Adipocyte (in vitro differentiated cells): ENCODE measurements at places on chromosomes 16 and 17.

DNA sequence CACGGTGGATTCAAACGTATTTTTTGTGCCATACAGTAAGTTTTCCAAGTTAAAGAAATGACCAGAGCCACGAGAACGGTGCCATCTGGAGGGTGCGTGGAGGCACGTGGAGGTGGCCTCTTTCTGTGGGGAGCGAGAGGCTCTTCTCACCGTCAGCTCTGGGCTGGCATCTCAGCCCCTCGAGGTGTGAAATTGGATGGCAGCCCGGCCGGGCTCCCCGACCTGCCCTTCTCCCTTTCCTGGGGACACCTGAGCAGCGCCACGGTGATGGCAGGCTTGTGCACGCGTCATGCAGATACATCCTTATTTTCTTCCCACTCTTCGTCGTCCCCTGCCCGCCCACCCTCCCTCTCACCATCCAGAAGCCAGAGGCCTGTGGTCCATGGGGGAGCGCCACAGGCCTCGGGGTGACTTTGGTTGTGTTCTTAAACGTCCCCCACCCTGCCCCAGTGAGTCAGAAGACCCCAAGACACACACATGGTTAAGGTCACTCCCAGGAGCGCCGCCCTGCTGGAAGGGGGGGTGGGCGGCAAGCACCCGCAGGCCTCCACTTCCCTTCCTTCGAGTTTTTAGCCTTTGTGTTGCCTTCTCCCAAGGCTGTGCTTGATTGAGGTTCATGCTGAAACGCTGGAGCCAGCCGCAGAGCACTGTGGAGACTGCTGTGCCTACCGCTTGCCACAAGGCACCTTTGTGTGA is 109.4 kb downstream of the BANP start:
- DNase-seq: no peak

- DNase-seq: no peak
These were observed 48.7 kb downstream of the SF3B3 start for GRCh38 chr16:70572050-70572925.

- DNase-seq: peak; percentile 93
These were observed at the start of the genes GNPTG and TSR3 for GRCh38 chr16:1351582-1352362. Gene GNPTG, plus strand, starts transcription at chr16:1351931. Its CDS starts 35 bp downstream, at chr16:1351966. Gene TSR3, minus strand, starts transcription at chr16:1351878. Its CDS starts 74 bp downstream, at chr16:1351804.

GRCh38 chr17:77380395-77381184 is 239.8 kb downstream of the SEC14L1 start:
- DNase-seq: no peak

DNA sequence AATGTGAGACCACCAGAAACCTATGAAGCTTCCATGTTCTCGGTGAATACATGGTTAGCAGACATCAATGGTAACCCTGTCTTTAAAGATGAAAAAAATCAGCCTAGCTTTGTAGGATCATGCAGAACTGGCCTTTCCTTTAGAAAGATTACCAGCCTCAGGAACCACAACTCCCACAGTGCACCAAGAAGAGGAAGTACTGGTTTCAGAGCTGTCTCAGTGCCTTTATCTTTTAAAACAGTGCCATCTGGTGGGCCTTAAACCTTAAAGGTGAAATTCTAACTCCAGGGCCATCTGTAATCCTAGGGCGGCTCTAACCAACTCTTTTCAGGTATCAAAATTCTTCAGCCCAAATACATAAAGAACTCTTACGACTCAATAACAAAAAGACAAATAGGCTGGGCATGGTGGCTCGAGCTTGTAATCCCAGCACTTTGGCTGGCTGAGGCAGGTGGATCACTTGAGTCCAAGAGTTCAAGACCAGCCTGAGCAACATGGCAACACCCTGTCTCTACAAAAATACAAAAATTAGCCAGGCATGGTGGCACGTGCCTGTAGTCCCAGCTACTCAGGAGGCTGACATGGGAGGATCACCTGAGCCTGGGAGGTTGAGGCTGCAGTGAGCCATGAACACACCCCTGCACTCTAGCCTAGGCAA is 5.4 kb downstream of the ATPAF2 start:
- peak; percentile 92 for DNase-seq

DNA sequence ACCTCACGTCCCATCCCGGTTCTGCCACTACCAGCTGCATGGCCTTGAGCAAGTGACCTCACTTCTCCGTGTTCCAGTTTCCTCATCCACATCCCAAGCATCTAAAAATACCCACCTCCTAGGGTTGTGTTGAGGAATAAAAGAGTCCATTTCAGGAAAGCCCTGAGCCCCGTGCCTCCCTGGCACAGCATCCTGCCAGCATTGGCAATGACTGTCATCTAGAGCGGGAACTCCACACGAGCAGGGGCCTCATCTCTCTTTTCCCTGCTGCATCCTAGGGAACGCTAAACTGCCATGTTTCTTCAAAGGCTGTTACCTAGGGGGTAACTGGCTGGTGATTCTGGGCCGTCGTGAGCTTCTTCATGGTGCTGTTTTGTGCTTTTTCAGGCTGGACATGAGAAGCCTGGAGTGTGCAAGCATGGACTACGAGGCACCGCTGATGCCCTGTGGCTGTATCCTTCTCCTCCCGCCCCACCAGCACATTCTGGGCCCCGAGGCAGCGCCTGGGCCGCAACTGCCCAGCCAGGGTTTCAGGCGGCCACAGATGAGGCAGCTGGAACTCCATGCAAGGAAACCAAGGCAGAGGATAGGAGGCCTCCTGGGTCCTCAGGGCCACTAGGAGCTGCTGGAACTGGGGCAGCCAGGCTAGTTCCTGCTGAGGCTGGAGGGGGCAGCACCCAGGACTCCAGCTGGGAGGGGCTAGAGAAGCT is 221.4 kb downstream of the KATNIP start:
- no peak for DNase-seq

DNA sequence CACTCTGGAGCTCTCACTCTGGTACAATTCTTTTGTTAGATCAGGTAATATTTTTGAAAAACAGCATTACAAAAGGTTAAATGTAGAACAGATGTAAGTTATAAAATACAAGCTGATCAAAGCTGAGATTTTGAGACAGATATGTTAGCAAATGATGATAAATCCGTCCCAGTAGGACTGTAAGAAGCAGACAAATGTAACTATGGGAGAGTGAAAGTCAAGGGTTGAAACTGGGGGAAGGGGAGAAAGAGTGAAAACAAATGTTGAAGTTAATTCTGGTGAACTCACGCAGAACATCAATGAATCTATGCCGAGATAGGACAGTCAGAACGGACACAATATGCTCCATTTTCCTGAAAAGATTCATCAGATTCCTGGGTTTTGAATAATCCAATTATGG is 298.9 kb upstream of the IRX5 start:
- no peak for DNase-seq

DNA sequence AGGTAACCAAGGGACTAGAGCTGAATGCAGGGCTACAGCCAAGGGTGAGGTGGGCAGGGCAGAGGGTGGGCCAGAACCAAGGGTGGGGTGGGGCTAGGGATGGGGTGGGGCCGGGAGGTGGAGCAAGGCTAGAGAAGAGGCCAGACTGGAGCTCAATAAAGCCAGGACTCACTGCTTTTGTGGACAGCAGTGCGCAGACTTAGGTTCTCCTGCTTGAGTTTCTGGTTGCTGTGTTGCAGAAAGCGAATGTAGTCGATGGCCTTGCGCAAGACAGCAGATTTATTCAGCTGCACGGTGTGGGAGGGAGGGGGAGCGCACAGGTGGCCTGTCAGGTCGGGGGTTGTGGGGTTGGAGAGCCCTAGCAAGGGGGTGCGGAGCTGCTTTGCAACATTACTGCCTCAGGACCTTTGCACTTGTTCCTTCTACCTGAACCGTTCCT is 18.7 kb downstream of the SREBF1 start:
- DNase-seq: no peak

DNA sequence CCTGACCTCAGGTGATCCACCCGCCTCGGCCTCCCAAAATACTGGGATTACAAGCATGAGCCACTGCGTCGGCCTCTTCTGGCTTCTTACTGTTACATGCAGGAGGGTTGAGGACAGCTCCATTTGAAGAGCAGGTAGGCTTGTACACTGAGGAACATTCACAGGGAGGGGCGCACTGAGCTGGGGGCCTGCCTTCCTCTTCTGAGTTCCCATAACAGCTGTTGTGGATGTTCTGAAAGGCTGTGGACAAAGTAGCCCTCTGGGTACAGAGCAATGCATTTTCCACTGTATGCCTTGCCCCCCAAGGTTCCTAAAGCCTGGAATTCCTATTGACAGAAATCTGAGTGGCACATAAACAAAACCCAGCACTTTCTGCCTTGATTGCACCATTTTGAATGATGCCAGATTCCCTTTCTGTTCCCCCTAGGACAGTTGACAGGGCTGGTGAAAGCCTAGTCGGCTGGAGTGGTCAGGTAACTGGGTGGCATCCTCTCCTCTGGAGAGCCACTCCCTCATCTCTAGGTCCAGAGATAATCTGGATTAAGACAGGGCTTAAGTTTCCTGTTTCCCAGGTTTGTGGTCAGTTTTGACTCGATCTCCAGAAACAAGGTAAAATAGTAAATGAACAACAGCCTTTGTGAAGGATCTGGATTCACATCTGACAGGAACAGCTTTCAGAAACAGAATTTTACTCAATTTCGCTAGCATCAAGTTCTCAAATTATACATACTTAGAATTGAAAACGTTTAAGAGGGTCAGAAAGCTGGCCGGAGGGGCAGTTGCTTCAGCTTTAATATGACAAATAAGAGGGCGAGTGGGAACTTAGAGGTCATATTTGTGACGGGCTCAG is 1.3 kb upstream of the CDK5R1 start:
- no peak for DNase-seq

- DNase-seq: peak; percentile 64
These were observed 55.4 kb downstream of the CREBBP start for GRCh38 chr16:3825103-3825502.

- DNase-seq: peak; percentile 44
These were observed 50.6 kb downstream of the CREBBP start for GRCh38 chr16:3829631-3830536.

GRCh38 chr16:87963400-87963799 is 12.2 kb downstream of the BANP start:
- DNase-seq: peak; percentile 61

GRCh38 chr17:40967582-40967981 is 834 bp upstream of the KRT39 start:
- no peak for DNase-seq

DNA sequence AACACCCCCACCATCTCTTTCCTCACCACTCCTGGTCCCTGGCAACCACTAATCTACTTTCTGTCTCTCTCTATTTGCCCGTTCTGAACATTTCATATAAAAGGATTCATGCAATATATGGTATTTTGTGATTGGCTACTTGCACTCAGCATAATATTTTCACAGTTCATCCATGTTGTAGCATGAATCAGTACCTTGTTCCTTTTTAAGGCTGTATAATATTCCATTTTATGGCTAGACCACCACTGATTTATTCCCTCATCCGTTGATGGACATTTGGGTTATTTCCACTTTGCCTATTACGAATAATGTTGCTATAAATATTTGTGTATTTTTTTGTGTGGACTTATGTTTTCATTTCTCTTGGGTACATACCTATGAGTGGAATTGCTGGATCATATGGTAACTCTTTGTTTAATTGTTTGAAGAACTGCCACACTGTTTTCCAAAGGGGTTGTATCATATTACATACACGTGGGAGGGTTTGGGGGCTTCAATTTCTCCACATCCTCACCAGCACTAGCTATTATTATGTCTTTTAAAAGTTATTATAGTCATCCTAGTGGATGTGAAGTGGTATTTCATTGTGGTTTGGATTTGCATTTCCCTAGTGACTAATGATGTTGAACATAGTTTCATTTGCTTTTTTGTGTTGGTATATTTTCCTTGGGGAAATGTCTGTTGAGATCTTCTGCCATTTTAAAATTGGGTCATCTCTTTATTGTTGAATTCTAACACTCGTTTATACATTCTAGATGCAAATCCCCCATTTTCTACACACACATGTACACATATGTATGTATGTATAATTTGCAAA is 26.3 kb downstream of the SEC14L5 start:
- no peak for DNase-seq

- no peak for DNase-seq
These were observed 4.2 kb downstream of the MSI2 start for GRCh38 chr17:57260325-57261083.

GRCh38 chr16:81939164-81940056 is 71.9 kb downstream of the SDR42E1 start:
- no peak for DNase-seq

- DNase-seq: peak; percentile 44
These were observed 1.2 kb upstream of the NFATC3 start for GRCh38 chr16:68083861-68084503.

GRCh38 chr16:30418350-30419181 is 11.2 kb downstream of the ZNF771 start:
- DNase-seq: no peak

DNA sequence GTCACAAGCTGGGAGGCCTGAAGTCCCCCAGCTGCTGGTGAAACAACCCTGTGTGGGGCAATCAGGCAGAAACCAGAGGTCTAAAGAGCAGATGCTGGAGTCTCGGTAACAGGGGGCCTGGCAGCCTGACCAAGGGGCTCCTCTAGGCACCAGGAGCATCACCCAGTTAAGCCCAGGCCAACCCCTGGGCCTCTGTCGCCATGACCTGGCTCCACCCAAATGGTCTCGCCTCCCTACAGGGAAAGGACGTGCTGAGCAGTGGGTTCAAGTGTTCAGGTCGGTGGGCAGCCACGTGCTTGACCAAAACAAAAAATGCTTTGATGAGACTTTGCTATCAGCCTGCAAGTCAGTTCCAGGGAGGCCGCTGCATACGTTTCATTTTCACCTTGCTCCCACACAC is 240.3 kb downstream of the ZNF423 start:
- DNase-seq: no peak

DNA sequence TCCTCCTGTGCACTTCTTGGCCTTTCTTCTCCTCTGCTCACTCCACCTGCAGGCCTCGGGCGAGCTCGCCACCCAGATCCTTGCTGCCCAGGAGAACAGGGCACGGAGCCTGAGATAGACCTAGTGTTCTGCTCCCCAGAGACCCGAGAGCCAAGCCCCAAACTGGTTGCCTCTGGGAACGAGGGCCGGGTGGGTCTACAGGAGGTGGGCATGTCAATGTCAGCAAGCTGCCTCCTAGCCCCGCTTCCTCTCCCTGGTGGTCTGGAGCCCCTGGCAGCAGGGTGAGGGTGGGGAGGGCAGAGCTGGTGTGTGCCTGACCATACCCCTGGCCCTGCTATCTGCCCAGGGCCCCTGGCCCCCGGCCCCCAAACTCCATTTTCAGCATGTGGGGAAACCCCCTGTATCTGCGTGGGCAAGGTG is 841 bp upstream of the NDRG4 start:
- DNase-seq: no peak

DNA sequence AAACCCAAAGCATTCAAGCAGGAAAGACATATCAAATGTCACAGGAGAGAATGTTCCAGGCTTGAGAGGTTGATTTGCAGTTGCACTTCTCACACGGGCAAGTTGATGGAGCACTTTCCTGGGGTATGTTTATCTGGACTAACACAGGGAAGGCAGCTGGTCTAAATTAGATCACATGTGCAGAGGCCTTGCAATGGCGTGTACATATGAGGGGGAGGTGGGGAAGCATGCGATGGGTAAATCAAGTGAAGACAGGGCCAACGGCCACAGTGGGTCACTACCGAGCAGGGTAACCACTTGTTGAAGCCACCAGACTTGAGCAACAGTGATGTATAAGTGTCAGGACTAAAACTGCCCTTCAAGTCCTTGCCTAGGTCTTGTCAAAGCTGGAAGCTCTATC is 156.6 kb upstream of the MAF start:
- DNase-seq: no peak
